ENCODE measurements at places on chromosomes 7 and 10.

DNA sequence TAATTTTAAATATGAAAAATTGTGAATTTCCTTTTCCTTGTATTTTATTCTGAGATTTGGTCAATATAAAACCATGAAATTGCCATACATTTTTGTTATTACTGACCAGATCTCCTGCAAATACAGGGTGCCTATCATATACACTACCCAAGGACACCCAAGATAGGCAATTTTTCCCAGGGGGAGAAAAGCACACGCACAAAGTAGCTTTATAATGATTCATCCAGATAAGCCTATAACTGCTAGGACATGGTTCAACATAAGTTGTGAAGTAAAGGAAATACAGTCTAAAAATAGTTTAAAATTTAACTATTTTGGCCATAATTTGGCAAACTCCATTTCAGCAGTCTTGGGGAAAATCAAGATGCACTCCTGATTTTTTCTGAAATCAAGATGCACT, 4.8 kb downstream of the RUFY2 start:
- no peak for DNase-seq

DNA sequence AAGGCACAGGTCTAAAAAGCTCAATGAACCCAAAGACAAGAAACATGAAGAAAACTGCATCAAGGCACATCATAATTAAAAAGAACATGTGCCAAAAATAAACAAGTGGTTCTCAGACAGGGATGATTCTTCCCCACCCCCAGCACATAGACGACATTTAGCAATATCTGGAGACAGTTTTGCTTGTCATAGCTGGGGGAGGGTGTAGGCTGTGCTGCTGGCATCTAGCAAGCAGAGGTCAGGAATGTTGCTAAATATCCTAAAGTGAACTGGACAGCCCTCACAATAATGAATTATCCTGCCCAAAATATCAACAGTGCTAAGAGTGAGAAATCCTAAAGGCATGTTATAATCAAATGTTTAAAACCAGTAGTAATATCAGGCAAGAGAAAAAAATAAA, 122.6 kb downstream of the MICU1 start:
- DNase-seq, result no peak

GRCh38 chr10:68576118-68576517, 16.0 kb downstream of the TET1 start:
- no peak for DNase-seq

- no peak for DNase-seq
Observed at GRCh38 chr10:22619101-22619500, 95.3 kb downstream of the PIP4K2A start.

DNA sequence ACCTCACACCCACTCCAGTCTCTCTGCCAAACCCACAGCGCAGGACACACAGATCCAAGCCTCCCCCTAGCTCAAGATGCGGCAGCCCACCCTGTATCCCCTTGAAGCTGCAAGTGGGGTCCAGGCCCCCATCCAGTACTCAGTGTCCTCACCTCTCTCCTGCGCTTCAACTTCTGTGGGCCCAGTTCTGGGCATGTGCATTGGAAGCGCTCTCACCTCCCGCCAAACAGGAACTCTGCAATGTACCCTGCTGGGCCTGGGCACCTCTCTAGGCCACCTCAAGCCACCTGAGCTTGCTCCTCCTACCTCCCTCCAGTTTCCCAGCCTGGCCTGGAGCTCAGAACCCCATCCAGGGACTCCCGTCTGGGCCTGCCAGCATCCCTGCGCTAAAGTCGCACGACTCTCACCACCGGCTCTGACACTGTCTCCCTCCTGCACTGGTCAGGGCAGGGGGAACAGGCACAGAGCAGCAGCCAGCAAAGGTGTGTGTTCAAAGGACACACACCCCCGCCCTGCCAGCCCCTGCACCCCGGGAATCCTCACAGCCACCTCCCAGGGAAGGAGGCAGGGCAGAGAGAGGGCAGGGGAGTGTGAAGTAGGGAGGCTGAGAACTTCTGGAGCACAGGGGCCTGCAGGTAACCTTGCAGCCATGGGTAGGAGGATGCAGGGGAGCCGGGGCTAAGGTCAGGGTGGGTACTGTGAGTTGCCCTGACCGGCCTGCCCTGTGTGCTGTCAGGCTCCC, 51.7 kb upstream of the MSMB start:
- no peak for DNase-seq

DNA sequence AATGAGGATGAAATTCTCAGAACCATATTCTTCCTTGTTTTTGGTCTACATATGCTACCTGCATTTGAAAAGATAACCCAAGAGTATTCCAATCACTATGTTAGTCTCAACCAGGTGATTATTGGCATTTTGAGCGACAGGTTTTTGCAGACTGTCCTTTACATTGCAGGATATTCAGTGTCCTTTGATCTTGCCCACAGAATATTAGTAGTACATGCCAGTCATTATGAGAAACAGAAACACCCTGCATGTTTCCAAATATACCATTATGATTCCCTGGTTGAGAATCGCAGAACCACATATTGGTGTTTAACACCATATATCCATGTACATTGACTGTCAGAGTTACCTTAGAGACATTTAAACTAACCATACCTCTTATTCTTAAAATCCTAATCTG, 30.6 kb downstream of the TMEM243 start:
- DNase-seq, result no peak

DNA sequence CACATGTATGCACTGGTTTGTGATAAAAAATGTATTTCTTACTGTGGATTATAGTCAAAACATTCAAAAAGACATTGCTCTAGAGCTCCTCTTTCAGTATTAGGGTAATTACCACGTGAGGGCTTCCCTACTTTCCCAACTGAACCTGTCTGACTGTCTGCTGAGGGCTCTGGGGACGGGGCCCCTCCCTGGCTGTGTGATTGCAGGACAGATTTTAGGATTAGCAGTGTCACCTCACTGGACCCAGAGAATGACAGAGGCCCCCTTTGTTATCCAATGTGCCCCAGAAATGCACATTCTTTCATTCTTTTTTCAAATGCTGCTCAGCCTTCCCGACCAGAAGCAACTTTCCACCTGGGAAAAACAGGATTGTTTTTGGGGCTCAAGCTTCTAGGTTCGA, 43.6 kb upstream of the MXI1 start:
- no peak for DNase-seq

DNA sequence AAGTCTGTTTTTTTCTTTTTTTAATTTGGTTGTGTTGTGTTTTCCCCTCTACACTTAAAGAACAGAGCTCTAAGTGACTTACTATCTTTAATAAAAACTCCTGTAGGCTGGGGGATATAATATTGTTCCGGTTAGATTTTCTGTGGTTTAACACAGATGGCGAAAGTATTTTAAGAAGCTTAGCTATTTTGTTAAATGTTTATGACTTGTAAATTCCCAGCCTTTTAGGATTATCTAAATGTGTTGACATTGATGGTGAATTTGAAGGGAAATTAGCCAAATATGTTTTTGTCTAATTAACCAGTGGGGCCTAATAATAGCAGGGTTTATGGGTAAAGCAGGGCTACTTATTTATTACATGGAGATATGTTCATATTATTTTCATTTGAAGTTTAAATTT, 538.5 kb downstream of the INHBA start:
- no peak for DNase-seq

Measured in stimulated activated CD4-positive, alpha-beta T cell treated with anti-CD3 and anti-CD28 coated beads, TNF-alpha, amount 100 ng/mL, for 4 hours (primary cell).